SIG-M5 (cell line): ENCODE measurements at places on chromosomes 16 and 17.

- DNase-seq, result no peak
These were observed 61.9 kb downstream of the ZFHX3 start for GRCh38 chr16:72985995-72986394.

GRCh38 chr17:73184136-73184993 lies 8.5 kb upstream of the COG1 start:
- no peak for DNase-seq

- DNase-seq, result no peak
These were observed at the start of gene ANKS4B for GRCh38 chr16:21233521-21234150. ANKS4B (plus strand) TSS chr16:21233699; CDS start chr16:21233738, 39 bp downstream.

DNA sequence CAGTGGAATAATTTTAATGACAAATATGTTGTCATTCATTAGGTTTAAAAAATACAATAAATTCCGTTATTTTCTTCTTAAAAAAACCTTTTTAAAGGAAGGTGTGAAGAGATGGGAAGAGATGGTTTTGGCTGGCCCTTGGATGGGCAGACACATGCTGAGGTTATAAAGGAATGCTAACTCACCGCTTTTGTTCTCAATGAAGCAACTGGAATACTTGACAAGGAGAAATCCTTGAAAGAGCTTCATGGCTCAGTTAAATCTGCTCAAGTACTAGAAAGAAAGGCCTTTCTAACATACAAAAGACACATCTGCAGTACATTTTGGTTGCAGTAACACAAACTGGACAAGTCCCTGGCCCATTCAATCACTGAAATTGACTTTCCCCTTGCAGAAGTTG lies 158.3 kb upstream of the KCNJ16 start:
- no peak for DNase-seq
